Thoracic aorta (tissue), 2 donors: ENCODE measurements at places on chromosomes 5 and 9. TPM values are rescaled to one million over a fixed set of nuclear protein-coding genes. Genes with fewer than 3 reads are reported as not detected.

The SPDL1 gene
- total RNA-seq = 6.8 TPM

The PTGES gene
- total RNA-seq = 1.7 TPM

The SLU7 gene
- total RNA-seq = 62.8 TPM

The LRRC26 gene
- total RNA-seq = not detected

The IFNB1 gene
- total RNA-seq = not detected

The MAMDC2 gene
- total RNA-seq = 29.0 TPM

The HK3 gene
- total RNA-seq = 26.1 TPM

The HBEGF gene
- total RNA-seq = 36.0 TPM

The C5orf58 gene
- total RNA-seq = not detected

GRCh38 chr5:172245046-172245445, 38.5 kb downstream of the UBTD2 start:
- no peaks in the 10 kb centered on the region for H3K36me3 ChIP-seq
- H3K4me1 ChIP-seq = no peaks in the 10 kb centered on the region
- no peak for DNase-seq
- no peaks in the 10 kb centered on the region for H3K27me3 ChIP-seq
- H3K4me3 ChIP-seq = no peak overlapping the region
- no peak overlapping the region for H3K27ac ChIP-seq

DNA sequence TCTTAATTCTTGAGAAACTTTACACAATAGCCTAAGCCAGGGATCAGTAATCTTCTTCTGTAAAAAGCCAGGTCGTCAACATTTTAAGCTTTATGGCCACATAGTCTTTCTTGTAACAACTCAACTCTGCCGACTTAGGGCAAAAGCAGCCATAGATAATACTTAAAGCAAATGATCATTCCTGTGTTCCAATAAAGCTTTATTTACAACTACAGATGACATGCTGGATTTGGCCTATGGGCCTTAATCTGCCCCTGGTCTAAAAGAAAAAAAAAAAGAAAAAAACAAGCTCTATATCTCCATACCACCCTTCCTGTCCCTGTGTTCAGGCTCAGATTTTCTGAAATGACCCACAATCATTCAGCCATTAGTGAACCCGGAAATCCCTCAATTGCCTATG, 220.3 kb downstream of the ENC1 start:
- no peak for DNase-seq
- H3K4me3 ChIP-seq = no peak overlapping the region
- H3K27ac ChIP-seq = no peak overlapping the region
- no peaks in the 10 kb centered on the region for H3K27me3 ChIP-seq
- no peaks in the 10 kb centered on the region for H3K36me3 ChIP-seq

- no peak for DNase-seq
- H3K4me3 ChIP-seq = no peak overlapping the region
- H3K36me3 ChIP-seq = no peaks in the 10 kb centered on the region
These were observed 49.5 kb downstream of the C7 start for GRCh38 chr5:40958811-40959210.

- H3K4me3 ChIP-seq = no peak overlapping the region
- DNase-seq = no peak
- H3K36me3 ChIP-seq = no peaks in the 10 kb centered on the region
- no peaks in the 10 kb centered on the region for H3K27me3 ChIP-seq
- H3K4me1 ChIP-seq = no peaks in the 10 kb centered on the region
These were observed 33.2 kb upstream of the ASTN2 start for GRCh38 chr9:117448066-117448465.

GRCh38 chr9:86668488-86668887, 278.8 kb downstream of the GAS1 start:
- H3K27ac ChIP-seq = no peak overlapping the region
- no peak for DNase-seq
- no peaks in the 10 kb centered on the region for H3K4me1 ChIP-seq
- no peak overlapping the region for H3K4me3 ChIP-seq
- H3K36me3 ChIP-seq = no peaks in the 10 kb centered on the region

- no peaks in the 10 kb centered on the region for H3K36me3 ChIP-seq
- H3K27me3 ChIP-seq = no peaks in the 10 kb centered on the region
- H3K4me3 ChIP-seq = no peak overlapping the region
These were observed 578.6 kb downstream of the RAB3C start for GRCh38 chr5:59161221-59162105.

DNA sequence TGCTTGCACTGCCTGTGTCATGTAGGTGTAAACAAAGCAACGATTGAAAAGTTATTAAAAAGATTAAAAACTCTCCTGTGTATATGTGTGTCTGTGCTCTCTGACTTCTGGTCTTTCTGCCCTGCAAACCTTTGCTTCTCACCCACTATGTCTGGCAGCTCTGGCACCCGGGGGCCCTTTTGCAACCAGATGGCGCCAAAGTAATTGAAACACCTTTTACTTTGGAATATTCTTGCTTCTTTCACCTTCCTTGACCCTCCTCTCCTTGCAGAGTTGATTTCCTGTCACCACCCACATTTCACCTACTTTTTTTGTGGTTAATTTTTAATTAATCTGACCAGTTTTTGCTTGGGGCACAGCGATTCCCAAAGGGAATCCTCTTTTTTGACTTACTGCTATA, 275.5 kb downstream of the ARHGEF28 start:
- H3K4me3 ChIP-seq = no peak overlapping the region
- no peaks in the 10 kb centered on the region for H3K36me3 ChIP-seq
- no peaks in the 10 kb centered on the region for H3K27me3 ChIP-seq
- DNase-seq = no peak
- H3K27ac ChIP-seq = no peak overlapping the region
- no peaks in the 10 kb centered on the region for H3K4me1 ChIP-seq

GRCh38 chr9:109919736-109920408, 139.9 kb downstream of the PALM2AKAP2 start:
- H3K4me3 ChIP-seq = no peak overlapping the region
- H3K27ac ChIP-seq = no peak overlapping the region
- H3K4me1 ChIP-seq = peaks cover 15% of the 10 kb centered on the region
- H3K27me3 ChIP-seq = no peaks in the 10 kb centered on the region
- no peak for DNase-seq

GRCh38 chr9:97462914-97463313, 38.6 kb upstream of the TMOD1 start:
- H3K4me1 ChIP-seq = no peaks in the 10 kb centered on the region
- H3K4me3 ChIP-seq = no peak overlapping the region
- no peak overlapping the region for H3K27ac ChIP-seq

- no peaks in the 10 kb centered on the region for H3K4me1 ChIP-seq
- no peak overlapping the region for H3K4me3 ChIP-seq
- no peaks in the 10 kb centered on the region for H3K36me3 ChIP-seq
- no peak for DNase-seq
These were observed 58.0 kb downstream of the ANXA2R start for GRCh38 chr5:42982107-42982622.

GRCh38 chr9:38697776-38698300, 22.1 kb downstream of the FAM240B start:
- DNase-seq = no peak
- no peak overlapping the region for H3K4me3 ChIP-seq
- H3K27ac ChIP-seq = no peak overlapping the region
- H3K27me3 ChIP-seq = no peaks in the 10 kb centered on the region
- no peaks in the 10 kb centered on the region for H3K4me1 ChIP-seq
- no peaks in the 10 kb centered on the region for H3K36me3 ChIP-seq

- DNase-seq = no peak
- H3K27ac ChIP-seq = peak overlapping the region; percentile 89
- H3K4me1 ChIP-seq = peaks cover 6% of the 10 kb centered on the region
These were observed 592 bp downstream of the TUBB4B start for GRCh38 chr9:137241490-137242268.

GRCh38 chr5:15002173-15002572, 130.6 kb upstream of the ANKH start:
- H3K4me3 ChIP-seq = no peak overlapping the region
- H3K36me3 ChIP-seq = no peaks in the 10 kb centered on the region
- no peak overlapping the region for H3K27ac ChIP-seq
- DNase-seq = no peak
- peaks cover 16% of the 10 kb centered on the region for H3K4me1 ChIP-seq

GRCh38 chr5:120717381-120717780, 253.3 kb downstream of the PRR16 start:
- H3K27me3 ChIP-seq = no peaks in the 10 kb centered on the region
- no peaks in the 10 kb centered on the region for H3K4me1 ChIP-seq
- no peak overlapping the region for H3K27ac ChIP-seq
- no peaks in the 10 kb centered on the region for H3K36me3 ChIP-seq

- H3K4me3 ChIP-seq = no peak overlapping the region
- no peaks in the 10 kb centered on the region for H3K27me3 ChIP-seq
- DNase-seq = peak; percentile 18
- H3K27ac ChIP-seq = peak overlapping the region; percentile 13
These were observed 93.7 kb downstream of the JAKMIP2 start for GRCh38 chr5:147688656-147689356.

- no peaks in the 10 kb centered on the region for H3K27me3 ChIP-seq
- H3K36me3 ChIP-seq = no peaks in the 10 kb centered on the region
- no peak overlapping the region for H3K27ac ChIP-seq
- DNase-seq = no peak
These were observed 155.6 kb upstream of the RASEF start for GRCh38 chr9:83218411-83219090.

GRCh38 chr5:146009020-146009419, 72.6 kb downstream of the SH3RF2 start:
- peaks cover 17% of the 10 kb centered on the region for H3K4me1 ChIP-seq
- H3K4me3 ChIP-seq = no peak overlapping the region
- no peak overlapping the region for H3K27ac ChIP-seq
- no peak for DNase-seq
- no peaks in the 10 kb centered on the region for H3K36me3 ChIP-seq

DNA sequence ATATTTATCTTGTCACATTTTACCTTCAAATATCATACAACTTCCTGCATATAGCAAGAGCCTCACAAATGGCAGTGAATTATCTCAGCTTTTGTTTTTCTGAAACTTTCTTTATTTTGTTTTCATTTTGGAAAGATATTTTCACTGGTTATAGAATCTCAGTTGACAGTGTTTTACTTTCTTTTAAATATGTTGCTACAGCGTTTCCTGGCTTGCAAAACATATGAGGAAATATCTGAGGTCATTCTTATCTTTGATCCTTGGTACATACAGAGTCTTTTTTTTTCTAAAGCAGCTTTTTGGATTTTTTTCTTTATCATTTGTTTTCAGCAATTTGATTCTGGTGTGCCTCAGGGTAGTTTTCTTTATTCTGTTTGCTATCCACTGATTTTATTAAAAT, 77.6 kb upstream of the CEP78 start:
- H3K4me3 ChIP-seq = no peak overlapping the region
- H3K4me1 ChIP-seq = no peaks in the 10 kb centered on the region
- DNase-seq = no peak
- H3K36me3 ChIP-seq = no peaks in the 10 kb centered on the region
- H3K27ac ChIP-seq = no peak overlapping the region

- no peak for DNase-seq
- H3K4me3 ChIP-seq = peak overlapping the region; percentile 22
- no peaks in the 10 kb centered on the region for H3K36me3 ChIP-seq
- peak overlapping the region; percentile 29 for H3K27ac ChIP-seq
- no peaks in the 10 kb centered on the region for H3K27me3 ChIP-seq
- peaks cover 21% of the 10 kb centered on the region for H3K4me1 ChIP-seq
These were observed 147.1 kb downstream of the ZNF608 start for GRCh38 chr5:124599028-124599973.

- H3K4me3 ChIP-seq = no peak overlapping the region
- peaks cover 9% of the 10 kb centered on the region for H3K36me3 ChIP-seq
- H3K27ac ChIP-seq = no peak overlapping the region
- H3K4me1 ChIP-seq = peaks cover 9% of the 10 kb centered on the region
These were observed 9.5 kb downstream of the INVS start for GRCh38 chr9:100108559-100108958.

DNA sequence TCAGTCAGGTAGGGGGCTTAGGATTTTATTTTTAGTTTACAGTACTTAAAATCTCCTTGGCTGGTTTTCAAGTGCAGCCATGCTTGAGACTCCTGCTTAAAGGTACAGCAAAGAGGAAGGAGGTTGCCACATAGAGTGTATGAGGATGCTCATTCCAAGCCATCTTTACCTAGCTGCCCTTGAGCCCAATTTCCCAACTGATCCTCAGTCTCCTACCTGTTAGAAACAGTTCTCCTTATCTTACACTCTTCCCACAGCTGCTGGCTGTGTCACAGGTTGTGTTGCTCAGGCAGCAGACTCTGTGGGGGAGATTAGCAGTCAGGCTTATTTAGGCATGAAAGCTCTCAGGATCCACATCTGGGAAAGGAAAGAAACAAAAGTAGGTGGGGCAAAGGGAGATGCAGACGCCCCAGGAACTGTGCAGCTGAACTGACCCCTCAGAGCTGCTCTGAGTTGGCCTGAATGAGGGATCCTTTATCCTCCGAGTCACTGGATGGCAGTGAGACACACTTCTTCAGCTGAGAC, 95.1 kb downstream of the NMUR2 start:
- H3K4me1 ChIP-seq = no peaks in the 10 kb centered on the region
- DNase-seq = no peak
- no peaks in the 10 kb centered on the region for H3K36me3 ChIP-seq
- H3K4me3 ChIP-seq = no peak overlapping the region

DNA sequence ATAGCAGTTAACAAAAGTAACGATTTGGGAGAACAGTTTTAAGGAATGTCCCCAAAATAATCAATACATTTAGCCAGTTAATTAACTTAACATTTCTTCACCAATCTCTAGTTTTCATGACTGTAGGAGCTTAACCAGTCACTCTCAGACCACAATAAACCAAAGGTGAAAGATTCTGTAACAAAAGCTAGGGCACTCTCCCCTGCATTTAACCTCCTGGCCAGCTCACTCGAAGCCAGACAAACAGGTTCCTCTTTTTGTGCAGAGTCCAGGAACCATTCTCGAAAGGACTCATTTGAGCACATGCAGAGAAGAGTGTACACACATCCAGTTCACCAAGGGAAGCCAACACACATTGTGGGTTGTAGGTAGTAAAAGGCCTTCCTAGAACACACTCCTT, 6.5 kb downstream of the IL7R start:
- H3K4me1 ChIP-seq = no peaks in the 10 kb centered on the region
- no peak for DNase-seq
- no peak overlapping the region for H3K27ac ChIP-seq
- no peaks in the 10 kb centered on the region for H3K27me3 ChIP-seq
- H3K4me3 ChIP-seq = no peak overlapping the region

DNA sequence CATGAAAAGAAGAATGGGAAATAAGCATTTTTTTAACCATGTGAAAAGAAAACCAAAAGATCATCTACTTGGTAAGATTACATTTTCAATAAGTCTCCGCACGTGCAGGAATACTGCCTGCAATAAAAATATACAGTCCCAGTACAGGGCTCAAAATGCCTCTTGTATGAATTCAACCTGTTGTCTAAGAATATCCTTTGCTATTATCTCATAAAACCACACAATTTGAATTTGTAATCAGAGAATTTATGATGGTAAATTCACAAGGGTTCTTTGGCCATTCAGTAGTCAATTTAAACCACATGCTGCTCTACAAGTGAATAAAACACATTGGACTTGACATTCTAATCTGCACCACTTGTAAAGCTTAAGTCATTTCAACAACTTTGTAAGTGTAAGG, 46.6 kb downstream of the ST8SIA4 start:
- H3K4me1 ChIP-seq = no peaks in the 10 kb centered on the region
- no peak overlapping the region for H3K27ac ChIP-seq
- DNase-seq = no peak
- no peaks in the 10 kb centered on the region for H3K27me3 ChIP-seq
- no peak overlapping the region for H3K4me3 ChIP-seq

DNA sequence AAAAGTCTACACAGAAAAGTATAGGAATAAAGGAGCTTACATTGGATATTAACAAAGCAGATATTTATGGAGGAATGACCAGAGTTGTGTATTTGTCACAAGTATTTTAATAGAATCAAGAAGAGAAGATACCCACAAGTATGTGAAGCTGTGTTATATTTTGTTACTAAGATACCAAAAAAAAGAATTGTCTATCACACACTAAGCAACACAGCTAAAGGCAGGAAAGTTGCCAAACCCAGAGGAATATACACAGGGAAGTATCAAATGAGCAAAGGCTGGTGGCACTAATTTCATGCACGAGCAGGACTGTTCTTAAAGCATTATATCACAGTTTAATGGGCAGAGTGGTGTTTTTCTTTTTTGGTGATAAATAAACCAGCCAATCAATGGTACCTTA, 30.9 kb upstream of the RAI14 start:
- no peaks in the 10 kb centered on the region for H3K36me3 ChIP-seq
- no peak overlapping the region for H3K4me3 ChIP-seq
- H3K4me1 ChIP-seq = no peaks in the 10 kb centered on the region
- no peak for DNase-seq
